Foreskin keratinocyte (primary cell): ENCODE measurements at places on chromosomes 1 and 21.

DNA sequence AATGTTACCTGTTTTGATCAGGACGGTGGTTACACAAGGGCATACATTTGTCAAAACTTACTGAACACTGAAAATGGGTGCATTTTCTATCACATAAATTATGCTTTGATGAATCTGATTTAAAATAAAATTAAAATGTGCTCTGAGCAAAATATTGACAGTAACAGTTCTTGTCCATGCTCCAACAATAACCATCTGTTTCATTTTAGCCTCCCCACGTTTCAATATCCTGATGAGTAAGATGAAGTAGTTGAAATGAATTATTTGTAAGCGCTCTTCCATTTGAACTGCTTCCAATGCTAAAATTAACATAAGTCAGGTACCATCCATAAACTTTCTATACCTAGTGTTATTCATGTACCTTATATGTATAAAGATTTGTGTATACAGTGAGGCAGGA lies 365.4 kb downstream of the LTN1 start:
- no peak for DNase-seq

DNA sequence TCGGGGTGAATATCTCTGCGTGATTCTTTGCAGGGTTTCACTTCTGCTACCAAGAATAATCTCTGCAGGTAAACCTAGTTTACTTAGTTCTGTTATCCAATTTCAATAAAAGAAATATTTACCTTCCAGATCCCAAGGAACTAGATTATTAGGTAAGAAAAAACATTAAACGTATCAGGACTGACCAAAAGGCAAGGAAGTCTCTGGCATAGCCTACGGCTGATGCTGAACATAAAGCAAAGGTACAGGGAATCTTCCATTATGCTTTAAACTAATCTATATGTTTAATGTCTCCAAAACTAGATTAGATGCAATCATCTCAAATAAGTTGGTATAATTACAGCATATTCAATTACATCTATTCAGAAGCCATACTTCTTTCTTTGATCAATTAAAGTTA lies 168.9 kb downstream of the KCNK2 start:
- no peak for DNase-seq

GRCh38 chr1:27485363-27485762 lies 4.6 kb downstream of the WASF2 start:
- no peak for DNase-seq

- DNase-seq: no peak
Measured at GRCh38 chr1:229128066-229128608, 142.8 kb upstream of the RAB4A start.

DNA sequence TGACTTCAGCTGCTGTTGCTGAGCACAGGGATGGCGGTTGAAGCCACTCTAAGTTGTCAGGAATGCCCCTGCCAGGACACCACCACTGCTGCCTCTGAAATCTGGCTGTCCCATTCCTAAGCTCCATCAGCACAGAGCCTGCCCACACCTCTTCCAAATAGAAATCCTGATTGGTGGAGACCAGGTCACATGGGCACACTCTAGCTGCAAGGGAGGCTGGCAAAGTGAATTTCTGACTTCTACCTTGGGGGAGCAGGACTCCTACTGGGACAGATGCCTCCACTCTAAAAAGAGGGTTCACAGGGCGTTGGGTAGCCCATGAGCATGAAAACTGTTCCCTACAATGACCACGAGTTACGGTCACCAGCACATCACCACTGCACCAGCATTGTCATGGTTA lies 83.8 kb upstream of the TARDBP start:
- DNase-seq: no peak
